ENCODE measurements at places on chromosomes 6 and 20.

- no peak overlapping the region for H3K4me3 ChIP-seq
- H3K36me3 ChIP-seq = peaks cover 2% of the 10 kb centered on the region
- peaks cover 6% of the 10 kb centered on the region for H3K4me1 ChIP-seq
- H3K27ac ChIP-seq = no peak overlapping the region
- no peaks in the 10 kb centered on the region for H3K27me3 ChIP-seq
These were observed 107.7 kb downstream of the CD109 start for GRCh38 chr6:73803562-73804241.

DNA sequence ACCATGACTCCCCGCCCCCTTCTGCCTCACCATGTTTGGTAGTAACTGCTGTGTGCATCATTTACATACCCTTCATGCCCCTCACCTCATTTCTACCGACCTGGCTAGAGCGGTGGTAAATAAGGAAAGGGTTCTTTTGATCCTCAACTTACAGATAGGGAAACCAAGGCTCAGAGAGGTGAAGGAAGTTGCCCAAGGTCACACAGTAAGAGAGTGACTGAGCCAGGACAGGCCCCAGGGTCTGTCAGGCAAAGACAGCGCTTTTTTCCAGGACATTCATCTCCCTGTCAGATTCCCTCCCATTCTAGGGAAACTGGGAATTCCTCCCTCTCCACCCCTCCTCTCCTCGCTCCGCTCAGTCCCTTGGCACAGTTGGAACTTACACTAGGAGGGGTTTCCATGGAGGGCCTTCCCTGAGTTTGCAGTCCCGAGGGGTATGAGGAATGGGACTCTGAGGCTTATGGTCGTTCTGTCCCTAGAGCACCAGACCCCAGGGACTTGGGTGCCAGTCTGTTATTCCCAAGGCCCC is 2.0 kb downstream of the VSTM2L start:
- peaks cover 13% of the 10 kb centered on the region for H3K4me1 ChIP-seq
- H3K4me3 ChIP-seq = no peak overlapping the region
- peaks cover 4% of the 10 kb centered on the region for H3K36me3 ChIP-seq

DNA sequence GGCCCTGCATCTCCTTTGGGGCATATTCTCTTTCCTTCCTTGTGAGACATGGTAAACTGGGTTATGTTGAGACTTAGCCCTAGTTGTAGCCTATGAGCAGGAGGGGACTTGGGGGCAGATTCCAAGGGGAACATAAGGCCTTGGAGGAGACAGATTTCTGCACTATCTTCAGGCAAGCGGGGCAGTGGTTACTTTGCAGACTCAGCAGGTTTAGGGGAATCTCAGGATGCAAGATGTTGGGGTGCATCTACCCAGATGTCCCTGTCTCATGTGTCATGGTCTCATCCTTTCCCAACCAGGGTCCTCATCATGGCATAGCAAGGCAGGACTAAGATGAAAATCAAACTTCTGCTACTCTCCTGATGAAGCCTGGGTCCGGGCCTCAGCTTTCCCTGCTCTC is 58.6 kb upstream of the PTPRT start:
- no peak overlapping the region for H3K4me3 ChIP-seq
- DNase-seq = no peak
- H3K36me3 ChIP-seq = no peaks in the 10 kb centered on the region
- no peaks in the 10 kb centered on the region for H3K4me1 ChIP-seq

GRCh38 chr20:43511879-43512278 is 4.4 kb downstream of the L3MBTL1 start:
- H3K36me3 ChIP-seq = peaks cover 4% of the 10 kb centered on the region
- H3K4me1 ChIP-seq = peaks cover 7% of the 10 kb centered on the region
- no peak overlapping the region for H3K27ac ChIP-seq
- H3K4me3 ChIP-seq = no peak overlapping the region
- peaks cover 18% of the 10 kb centered on the region for H3K27me3 ChIP-seq
